ENCODE measurements at places on chromosomes 1 and 21. TPM values are rescaled to one million over a fixed set of nuclear protein-coding genes. Genes with fewer than 3 reads are reported as not detected.

GPR3 gene
- 8.1 TPM for total RNA-seq

LCE3E gene
- total RNA-seq = not detected

NECTIN4 gene
- total RNA-seq = 0.26 TPM

CFAP141 gene
- total RNA-seq = not detected

GJB3 gene
- not detected for total RNA-seq

CACNA1E gene
- total RNA-seq = not detected

RBBP4 gene
- 150 TPM for total RNA-seq

POGZ gene
- 16.4 TPM for total RNA-seq

CFAP74 gene
- not detected for total RNA-seq

HTR6 gene
- not detected for total RNA-seq

GRCh38 chr1:109280862-109281261, 2.1 kb downstream of the PSRC1 start:
- DNase-seq = no peak

- peak; percentile 82 for DNase-seq
Measured at GRCh38 chr1:85360730-85361493, 84.5 kb upstream of the BCL10 start.

DNA sequence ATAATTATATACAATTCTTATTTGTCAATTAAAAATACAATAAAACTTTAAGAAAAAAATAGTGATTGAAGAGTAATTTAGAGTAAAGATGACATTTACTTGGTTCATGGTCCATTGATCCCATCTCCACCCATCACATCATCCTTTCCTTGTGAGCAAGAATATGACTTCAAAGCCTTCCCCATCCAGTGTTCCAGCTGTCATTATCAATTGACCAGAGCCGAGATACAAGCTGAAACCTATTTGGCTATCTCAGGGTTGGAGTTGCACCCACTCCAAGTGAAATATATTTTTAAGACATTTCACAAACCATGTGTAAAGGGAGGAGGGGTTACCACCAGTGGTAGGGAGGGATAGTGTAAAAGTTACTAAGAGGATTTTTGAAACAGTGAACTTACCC, 428.9 kb upstream of the C1orf87 start:
- no peak for DNase-seq

DNA sequence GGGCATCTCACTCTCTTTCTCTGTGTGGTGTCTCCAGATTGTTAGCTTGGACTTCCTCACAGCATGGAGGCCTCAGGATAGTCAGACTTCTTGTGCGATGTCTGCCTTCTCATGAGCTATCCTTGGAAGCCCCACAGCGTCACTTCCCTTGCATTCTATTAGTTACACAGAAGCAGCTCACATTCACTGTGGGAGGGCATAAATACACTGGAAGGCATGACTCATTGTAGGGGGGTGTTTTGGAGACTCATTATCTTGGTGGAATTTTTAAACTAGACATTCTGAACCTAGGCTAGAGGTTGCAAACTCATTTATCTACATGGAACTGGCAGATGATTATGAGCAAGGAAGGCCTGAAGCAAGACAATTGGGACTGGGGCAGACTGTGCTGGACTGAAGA, 21.4 kb upstream of the FASLG start:
- DNase-seq = peak; percentile 82

GRCh38 chr1:15885701-15886610, 38.4 kb downstream of the SPEN start:
- peak; percentile 96 for DNase-seq

DNA sequence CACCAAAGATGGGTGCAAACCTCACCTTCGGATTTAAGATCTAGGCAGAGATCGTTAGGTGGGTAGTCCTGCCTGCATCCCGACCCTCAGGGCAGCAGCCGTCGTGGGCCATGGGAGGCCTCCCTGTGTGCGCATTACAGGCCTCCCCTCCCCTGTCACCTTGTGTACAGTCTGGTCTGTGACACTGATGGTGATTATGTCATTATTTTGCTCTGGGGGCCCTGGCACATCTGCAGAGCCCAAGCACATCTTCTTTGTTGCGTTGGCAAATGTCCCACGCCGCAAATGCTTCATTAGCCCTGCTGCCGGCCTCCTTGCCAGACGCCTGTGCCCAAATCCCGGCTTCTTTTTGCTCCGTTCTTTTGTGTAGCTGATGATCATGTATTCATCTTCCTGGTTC, 31.7 kb downstream of the PROX1 start:
- no peak for DNase-seq

GRCh38 chr1:231027136-231027925, 12.7 kb downstream of the FAM89A start:
- no peak for DNase-seq

DNA sequence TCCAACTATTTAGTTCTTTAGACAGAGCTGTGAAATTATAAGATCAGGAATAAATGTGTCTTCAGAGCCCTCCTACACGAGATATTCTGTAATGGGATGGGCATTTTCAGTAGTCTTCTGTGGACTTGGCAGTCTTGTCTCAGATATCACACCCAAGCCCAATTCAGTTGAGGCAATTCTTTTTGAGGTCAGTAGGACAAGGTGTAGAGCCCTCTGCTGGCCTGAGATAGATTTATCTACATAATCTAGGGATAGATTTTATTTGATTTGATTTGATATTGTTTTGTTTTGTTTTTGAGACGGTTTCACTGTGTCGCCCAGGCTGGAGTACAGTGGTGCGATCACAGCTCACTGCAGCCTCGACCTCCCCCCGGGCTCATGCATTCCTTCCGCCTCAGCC, 77.5 kb downstream of the FMN2 start:
- DNase-seq = peak; percentile 50

DNA sequence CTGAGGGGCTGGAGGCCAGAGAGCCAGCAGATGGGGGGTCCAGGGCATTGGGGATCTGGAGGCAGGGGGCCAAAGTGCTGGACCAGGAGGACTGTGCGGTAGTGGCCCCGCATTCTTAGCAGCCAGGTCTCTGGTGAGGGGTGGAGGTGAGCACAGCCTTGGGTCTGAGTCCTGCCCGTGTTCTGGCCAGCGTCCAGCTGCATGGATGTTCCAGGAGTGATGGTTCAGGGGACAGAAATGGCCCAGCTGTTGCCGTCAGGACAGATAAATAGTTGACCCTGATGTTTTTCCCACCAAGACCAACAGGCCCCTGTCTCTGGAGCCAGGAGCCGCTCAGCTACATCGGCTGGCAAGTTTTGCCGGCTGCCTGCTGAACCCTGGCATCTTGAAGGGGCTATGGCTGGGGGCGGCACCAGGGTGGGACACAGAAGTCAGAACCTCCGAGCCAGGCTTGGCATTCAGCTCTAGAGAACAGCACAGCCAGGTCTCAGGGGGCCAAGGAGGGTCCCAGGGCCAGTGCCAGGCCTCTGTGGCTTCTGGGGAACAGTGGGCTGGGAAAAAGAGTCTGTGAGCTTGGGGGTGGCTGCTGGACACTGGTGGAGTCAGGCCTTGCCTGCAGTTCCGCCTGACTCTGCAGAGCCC, 19.4 kb upstream of the TTC34 start:
- no peak for DNase-seq

- no peak for DNase-seq
Measured at GRCh38 chr21:18524097-18524880, 120.7 kb upstream of the TMPRSS15 start.

DNA sequence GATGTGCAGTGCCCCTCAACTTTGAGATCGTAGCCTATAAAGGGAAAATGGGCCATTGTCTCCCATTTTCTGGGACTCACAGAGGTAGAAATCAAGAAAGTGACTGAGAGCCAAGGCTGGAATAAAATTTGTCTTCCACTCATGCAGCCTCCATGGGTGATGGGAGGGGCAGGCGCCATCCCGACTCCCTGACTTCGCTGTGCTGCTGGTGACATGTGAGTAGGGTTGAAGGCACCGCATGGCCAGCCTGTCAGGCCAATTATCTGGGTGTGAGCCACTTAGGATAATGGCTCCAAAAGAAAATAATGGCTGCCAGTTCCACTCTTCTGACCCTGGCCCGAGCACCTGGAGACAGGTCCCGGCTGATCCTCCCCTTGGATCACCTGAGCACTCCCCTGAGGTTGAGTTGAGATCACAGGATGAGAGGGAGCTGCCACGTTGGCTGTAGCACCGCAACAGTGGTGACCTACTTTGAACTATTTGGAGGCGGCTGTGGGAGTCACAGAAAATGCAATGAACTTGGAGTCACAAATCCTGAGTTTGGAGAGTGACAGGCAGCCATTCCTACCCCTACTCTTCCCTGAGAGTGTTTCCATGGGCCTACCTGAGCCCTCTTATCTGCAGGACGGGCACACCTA, 26.3 kb downstream of the CAPN9 start:
- no peak for DNase-seq

- DNase-seq = no peak
Measured at GRCh38 chr21:39447264-39447663, 1.7 kb upstream of the LCA5L start.

- no peak for DNase-seq
Measured at GRCh38 chr1:237913345-237913744, 22.6 kb upstream of the ZP4 start.

DNA sequence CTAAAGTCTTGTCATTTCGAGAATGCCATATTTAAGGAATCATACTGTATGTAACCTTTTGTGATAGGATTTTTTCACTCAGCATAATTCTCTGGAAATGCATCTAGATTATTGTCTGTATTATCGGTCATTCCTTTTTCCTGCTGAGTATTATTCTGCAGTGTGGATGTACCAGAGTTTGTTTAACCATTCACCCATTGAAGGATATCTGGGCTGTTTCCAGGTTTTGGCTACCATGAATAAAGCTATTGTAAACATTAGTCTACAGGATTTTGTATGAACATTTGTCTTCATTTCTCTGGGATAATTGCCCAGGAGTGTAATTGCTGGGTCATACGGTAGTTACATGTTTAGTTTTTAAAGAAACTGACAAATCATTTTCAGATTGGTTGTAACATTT, 61.8 kb downstream of the ATP1A1 start:
- no peak for DNase-seq

All from LHCN-M2 (cell line).